ENCODE measurements at places on chromosomes 1 and 21.
A peak's percentile ranks its signal among the peaks of the same experiment; 100 is the strongest.

- DNase-seq, result peak; percentile 7
Observed at GRCh38 chr1:163361123-163361934, 39.6 kb downstream of the NUF2 start.

DNA sequence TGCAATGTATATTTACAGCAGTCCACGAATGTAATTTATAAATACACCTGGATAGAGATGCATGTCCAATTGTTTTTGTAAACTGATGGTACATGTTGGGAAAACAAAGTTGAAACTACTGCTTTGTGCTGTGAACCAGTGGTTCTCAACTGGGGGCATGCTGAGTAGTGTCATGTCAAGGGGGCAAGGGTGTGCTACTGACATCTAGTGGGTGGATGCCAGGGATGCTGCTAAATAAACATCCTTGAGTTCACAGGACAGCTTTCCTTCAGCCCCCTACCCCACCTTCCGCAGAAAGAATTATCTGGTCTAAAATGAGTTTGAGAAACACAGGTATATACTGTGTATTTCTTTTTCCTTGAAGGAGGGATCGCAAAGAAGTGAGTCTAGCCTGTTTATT, 95.9 kb downstream of the RASAL2 start:
- DNase-seq, result peak; percentile 40

DNA sequence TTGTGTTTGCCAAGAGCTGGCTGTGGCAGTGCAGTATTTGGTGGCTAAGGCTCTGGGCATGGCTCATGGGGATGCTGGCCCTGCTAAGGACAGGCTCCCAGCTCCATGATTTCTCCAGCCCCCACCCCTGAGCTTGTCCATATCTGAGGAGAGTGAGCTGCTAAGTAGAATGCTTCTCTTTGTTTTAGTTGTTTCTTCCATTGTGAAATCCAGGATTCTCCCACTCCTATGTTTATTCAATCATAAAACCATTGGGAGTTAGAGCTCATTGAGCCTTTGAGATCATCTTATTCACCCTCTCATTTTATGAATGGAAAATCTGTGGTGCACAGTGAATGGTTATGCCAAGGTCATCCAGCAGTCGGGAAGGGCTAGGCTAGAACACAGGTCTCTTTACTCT, 188.8 kb downstream of the TNR start:
- no peak for DNase-seq

GRCh38 chr1:3236955-3237354, 168.0 kb downstream of the PRDM16 start:
- no peak for DNase-seq

- no peak for DNase-seq
Observed at GRCh38 chr21:25094695-25095094, 512.6 kb downstream of the MRPL39 start.

DNA sequence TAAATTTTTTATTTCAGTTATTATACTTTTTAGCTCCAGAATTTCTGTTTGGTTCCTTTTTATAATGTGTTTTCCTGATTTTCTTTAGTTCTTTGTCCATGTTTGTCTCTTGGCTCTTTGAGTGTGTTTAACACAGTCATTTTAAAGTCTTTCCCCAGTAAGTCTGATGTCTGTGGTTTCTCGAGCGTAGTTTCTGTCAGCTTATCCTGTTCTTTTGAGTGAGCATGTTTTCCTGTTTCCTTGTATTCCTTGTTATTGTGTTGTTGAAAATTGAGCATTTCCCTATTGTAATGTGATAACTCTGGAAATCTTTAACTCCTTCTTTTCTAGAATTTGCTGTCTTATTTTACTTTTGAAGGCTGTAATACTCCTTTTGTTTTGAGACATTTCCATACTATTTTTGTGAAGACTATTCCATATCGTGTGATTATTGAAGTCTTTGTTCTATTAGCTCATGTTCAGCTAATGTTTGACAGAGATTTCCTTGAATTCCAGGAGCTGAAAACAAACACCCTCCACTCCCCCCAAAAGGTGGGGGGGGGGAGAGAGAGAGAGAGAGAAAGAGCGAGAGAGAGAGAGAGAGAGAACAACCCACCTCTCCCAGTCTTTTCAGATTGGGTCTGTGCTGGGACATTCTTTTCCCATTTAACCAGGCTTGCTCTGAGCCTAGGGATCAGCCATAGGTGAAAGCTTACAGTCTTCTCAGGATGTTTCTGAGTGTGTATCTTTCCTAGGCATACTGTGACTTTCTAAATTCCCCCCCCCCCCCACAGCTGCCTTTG, 38.3 kb downstream of the SDCCAG8 start:
- no peak for DNase-seq

DNA sequence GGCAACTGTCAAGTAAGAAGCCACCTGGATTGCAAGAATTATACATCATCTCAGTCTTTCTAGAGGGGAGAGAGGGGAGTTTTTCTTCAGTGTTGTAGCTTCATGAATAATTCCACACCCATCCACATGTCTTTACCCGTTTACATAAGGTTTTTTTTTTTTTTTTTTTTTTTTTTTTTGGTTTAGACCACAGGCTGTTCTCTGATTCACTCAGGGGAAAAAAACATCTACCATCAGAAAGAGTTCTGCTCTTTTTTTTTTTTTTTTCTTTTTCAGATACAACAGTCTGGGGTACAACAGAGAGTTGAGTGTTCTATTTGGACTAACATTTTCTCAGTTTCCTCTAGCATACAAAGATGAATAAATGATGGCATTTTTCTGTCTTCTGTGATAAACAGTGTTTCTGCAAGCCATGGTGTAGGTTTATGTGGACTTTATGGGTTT, 4.9 kb upstream of the KIF14 start:
- peak; percentile 33 for DNase-seq

- DNase-seq, result no peak
Observed at GRCh38 chr21:35965699-35966098, 94.6 kb downstream of the SETD4 start.

DNA sequence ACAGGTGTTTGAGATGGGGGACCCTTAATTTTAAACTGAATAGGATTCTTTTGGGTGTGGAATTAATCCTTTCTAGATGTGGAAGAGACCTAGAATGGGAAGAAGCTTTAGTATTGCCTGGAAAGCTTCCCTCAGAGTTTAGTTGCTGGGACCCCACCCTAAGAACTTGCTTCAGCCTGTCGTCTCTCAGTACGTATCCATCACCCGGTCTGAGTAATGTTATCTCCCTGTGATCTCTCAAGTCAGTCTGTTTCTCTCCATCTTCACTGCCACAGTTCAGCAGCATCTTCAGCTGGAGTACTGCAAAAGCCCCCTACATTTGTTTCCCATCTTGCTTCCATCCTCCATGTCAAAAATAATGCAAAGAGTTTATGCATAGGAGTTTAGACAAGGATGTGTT, 28.9 kb downstream of the CNST start:
- DNase-seq, result no peak

- DNase-seq, result no peak
Observed at GRCh38 chr1:76620371-76620770, 246.9 kb upstream of the ST6GALNAC5 start.

All from fibroblast of skin of back (primary cell).